ENCODE measurements at places on chromosomes 2 and 18. TPM values are rescaled to one million over a fixed set of nuclear protein-coding genes. Genes with fewer than 3 reads are reported as not detected.

Gene C2orf72
- 0.03 TPM for polyA plus RNA-seq

Gene AFF3
- polyA plus RNA-seq: 0.17 TPM

Gene FKBP7
- 5.1 TPM for polyA plus RNA-seq

Gene DRC1
- not detected for polyA plus RNA-seq

Gene USP37
- 6.3 TPM for polyA plus RNA-seq

Gene POTEI
- not detected for polyA plus RNA-seq

Gene IL1RL2
- polyA plus RNA-seq: 0.74 TPM

Gene NYAP2
- 0.90 TPM for polyA plus RNA-seq

Gene IL36RN
- not detected for polyA plus RNA-seq

Gene PRSS56
- polyA plus RNA-seq: 0.82 TPM

Gene CAD
- polyA plus RNA-seq: 7.3 TPM

Gene PECR
- polyA plus RNA-seq: 2.5 TPM

Gene LHCGR
- 0.03 TPM for polyA plus RNA-seq

Gene KATNAL2
- 0.19 TPM for polyA plus RNA-seq

Gene CROCC2
- polyA plus RNA-seq: not detected

Gene INPP5D
- 2.4 TPM for polyA plus RNA-seq

Gene ACTR2
- polyA plus RNA-seq: 92.8 TPM
